Effector CD4-positive, alpha-beta T cell (primary cell): ENCODE measurements at places on chromosomes 16 and 17.

GRCh38 chr16:53840456-53840855 is 136.5 kb downstream of the FTO start:
- DNase-seq = no peak

- DNase-seq = no peak
These were observed 28.3 kb upstream of the CDH15 start for GRCh38 chr16:89143201-89143741.

DNA sequence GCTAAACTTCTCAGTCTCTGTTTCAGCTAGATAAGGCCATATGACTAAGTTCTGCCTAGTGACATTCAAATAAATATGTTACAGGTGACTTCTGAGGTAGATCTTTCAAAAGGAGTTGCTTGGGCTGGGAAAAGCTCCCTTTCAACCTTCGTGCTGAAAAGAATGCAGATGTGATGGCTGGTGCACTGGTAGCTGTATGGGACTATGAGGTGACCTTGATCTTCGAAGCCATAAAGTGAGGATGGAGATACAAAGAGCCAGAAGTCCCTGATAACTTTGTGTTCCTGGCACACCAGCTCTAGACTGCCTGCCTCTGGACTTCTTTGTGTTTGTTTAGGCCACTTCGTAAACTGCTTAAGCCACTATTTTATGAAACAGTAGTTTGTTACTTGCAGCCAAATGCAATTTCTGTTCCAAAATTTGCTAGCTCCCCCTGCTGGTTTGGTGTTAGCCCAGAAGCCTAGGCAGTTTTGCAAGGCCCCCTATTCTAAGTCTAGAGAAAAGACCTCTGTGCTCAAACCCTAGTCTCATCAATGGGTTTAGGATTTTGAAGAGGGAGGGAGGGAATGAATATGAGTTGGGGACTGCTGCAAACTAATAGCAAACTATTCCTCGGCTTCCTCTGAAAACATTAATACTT is 23.3 kb upstream of the ERCC4 start:
- DNase-seq = no peak

DNA sequence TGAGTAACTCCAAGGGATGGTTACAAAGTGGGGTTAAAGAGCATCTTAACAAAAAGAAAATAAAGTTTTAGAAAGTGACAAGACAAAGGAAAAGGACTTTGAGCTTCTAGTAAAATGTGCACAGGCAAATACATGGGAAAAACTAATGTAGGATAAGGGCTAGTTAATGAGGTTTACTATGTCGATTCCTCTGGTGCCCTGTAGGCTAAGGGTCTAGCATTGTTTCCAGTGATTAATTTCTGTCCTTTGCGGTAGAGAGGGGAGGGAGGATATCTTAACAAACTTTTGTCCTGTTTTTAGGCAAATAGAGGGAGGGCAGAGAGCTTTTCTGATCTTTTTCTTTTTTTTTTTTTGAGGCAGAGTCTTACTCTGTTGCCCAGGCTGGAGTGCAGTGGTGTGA is 96.6 kb upstream of the SIAH1 start:
- no peak for DNase-seq

DNA sequence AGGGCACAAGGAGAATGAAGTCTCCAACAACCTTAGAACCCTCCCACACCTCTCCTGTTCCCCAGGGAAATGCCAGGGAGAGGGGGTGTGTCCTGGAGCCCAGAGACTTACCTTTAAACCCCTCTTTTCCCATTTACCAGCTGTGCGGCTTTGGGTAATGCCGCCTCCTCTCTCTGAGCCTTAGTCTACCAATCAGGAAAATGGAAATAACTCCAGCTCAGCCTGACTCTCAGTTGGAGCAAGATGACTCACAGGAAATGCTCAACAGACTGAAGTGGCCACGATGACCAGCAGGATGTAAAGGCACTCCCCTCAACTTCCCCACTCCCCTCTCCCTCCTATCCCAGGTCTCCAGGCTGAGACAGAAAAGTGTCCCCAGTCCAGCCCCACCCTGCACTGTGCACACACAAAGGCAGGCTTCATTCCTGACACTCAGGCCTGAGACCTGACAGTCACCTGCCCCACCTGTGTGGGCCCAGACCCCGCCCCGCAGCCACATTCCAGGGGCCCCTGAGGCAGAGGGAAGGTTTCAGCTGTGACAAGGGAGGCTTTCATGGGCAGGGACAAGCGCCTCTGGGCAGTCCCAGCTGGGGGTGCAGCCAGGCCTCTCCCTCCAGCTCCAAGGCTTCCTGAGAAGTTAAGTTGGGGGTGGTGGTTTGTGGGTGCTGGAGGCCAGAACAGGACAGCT is 3.0 kb upstream of the KRT15 start:
- DNase-seq = no peak

- no peak for DNase-seq
These were observed 4.6 kb upstream of the OTOA start for GRCh38 chr16:21659124-21659523.

- no peak for DNase-seq
These were observed 25.0 kb downstream of the SCPEP1 start for GRCh38 chr17:57002904-57003303.

GRCh38 chr16:86029131-86029741 is 130.3 kb downstream of the IRF8 start:
- DNase-seq = no peak

DNA sequence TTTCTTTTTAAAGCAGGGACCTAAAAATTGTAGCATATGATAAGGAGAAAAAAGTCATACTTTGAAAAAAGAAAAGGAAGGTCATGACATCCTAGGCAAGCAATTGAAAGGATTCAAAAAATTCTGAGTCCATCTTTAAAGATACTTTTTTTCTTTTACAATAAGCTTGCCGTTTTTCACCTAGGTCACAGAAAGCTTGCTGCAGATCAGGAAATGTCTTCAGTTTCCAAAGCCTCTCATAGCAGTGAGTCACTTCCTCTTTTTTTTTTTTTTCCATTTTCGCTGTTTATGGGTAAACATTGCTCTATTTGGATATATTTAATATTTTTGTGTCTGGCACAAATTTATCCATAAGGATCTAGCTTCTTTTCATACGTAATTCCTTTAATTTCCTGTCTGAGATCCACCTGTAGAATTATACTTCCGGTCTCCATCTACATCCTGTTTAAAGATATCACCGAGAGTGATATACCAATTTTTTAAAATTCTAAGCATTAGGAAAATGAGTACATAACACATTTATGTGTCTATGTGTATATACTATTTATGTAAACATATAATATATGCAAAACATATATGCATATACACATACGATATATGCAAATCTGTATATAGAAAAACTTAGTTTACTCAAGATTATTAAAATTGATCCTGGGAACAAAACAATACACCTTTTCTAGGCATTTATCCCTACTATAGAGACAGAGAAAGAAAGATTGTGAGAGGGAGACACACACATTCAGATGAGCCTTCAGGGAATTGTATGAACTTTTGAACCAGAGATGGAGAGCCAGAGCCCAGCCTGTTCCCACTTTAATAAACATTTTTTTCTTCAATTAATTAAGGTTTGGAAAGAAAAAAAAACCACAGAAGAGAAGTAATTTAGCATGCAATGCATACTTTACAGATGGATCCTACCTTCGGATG is 134.4 kb downstream of the SKAP1 start:
- DNase-seq = no peak

- DNase-seq = no peak
These were observed 2.0 kb downstream of the CACNA1G start for GRCh38 chr17:50562242-50563091.

GRCh38 chr16:78155791-78156345 is 56.4 kb downstream of the WWOX start:
- no peak for DNase-seq

DNA sequence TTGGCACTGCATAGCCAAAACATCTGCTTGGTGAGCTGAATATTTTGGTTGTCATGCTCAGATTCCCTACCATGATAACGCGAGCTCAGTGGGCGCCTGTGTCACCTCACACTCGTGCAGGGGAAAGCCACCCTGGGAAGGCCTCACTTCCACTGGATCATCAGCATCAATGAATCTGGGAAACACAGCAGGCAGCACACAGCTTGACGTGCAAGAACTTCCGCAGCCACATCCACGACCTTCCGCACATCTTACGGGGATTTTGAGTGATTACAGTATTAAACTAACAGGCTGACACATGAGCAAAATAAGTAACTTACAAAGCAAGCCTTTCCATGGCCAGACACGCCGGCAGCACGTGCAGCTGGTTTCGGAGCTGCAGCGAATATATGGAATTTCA is 54.7 kb upstream of the FOXF1 start:
- DNase-seq = no peak

DNA sequence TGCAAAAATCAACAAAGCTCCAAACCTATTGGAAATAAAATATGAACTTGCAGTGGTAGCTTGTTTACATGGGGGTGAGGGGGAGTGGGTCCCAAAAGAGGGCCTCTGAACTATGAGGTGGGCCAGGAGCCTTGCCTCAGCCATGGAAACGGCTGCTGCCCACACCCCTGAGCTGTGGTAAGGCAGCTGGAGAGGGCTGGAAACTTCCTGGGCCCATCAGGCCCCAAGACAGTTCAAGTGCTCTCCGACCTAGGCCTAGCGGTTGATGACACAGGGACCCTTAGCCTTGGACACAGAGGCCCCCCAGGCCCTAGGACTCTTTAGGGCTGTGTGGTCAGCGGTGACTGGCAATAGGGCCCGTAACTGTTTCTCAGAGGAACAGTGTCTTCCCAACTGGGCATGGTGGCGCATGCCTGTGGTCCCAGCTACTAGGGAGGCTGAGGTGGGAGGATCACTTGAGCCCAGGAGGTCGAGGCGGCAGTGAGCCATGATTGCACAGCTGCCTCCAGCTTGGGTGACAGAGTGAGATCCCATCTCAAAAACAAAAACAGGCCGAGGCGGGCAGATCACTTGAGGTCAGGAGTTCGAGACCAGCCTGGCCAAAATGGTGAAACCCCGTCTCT is 18.3 kb downstream of the UNC13D start:
- DNase-seq = no peak

DNA sequence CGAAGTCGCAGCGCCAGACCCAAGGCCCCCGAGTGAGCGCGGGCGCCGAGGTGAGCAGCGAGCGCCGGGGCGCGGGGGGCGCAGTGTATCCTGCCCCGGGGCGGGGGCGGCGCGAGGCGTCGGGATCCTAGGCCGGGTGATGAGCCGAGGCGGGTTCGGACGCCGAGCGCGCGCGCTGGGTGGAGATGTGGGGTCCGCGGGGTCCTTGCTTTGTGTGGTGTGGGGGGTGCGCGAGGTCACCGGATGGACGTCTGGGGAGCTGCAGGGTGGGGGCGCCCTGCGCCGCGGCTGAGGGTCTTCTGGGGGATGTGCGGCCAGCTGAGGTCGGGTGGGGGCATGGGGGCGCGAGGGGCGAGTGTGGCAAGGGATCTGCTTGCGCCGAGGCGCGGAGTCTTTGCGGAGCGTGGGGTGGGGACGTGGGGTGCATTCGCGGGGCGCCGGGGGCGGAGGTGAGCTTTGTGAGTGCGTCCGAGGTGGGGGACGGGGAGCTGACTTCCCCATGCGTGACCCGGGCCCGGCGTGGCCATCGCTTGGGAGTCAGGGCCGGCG is 560 bp downstream of the RAI1 start:
- DNase-seq = peak; percentile 26

DNA sequence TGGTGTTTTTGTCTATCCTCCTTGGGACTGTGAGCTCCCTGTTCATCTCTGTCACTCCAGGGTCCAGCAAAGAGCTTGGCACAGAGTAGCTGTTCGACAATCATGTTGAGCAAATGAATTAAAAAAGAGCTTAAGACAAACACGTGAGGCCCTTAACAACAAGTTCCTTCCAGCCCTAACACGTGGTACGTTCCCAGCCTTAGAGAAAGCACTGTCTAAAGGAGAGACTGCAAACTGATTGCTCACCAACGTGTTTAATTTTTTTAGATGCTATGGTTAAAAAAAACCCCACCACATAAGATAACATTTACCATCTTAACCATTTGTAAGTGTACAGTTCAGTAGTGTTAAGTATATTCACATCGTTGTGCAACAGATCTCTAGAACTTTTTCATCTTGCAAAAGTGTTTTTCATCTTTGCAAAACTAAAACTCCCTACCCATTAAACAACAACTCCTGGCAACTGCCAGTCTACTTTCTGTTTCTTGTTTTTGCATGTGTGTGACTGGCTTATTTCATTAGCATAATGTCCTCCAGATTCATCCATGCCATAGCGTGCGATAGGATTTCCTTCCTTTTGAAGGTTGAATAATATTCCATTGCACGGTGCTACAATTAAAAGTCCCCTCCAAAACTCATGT is 28.2 kb downstream of the LAT start:
- DNase-seq = peak; percentile 14
